ENCODE measurements at places on chromosomes 5 and 9. TPM values are rescaled to one million over a fixed set of nuclear protein-coding genes. Genes with fewer than 3 reads are reported as not detected.

DNA sequence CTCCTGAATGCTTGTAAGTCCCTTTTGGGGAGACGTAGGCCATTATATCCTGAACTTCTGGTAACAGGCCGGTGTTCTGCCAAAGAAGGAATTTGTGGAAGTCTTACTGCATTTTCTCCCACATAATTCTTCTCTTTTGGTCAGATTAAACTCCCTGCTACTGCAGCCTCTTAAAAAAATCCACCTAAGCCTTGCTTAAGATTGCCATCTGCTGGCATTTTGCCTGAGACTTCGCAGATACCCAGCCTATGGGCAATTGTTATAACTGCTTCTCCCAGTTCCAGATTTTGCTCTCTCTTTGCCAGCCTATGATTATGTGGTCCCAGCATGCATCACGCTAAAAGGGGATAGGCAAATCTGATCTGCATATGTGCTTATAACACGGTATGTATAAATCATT is 391.6 kb upstream of the CHD1 start:
- no peak for DNase-seq

- no peak for DNase-seq
Measured at GRCh38 chr9:79254900-79255650, 316.7 kb upstream of the TLE4 start.

- no peak for DNase-seq
Measured at GRCh38 chr5:149916334-149917072, 28.1 kb downstream of the PDE6A start.

The SLCO6A1 gene
- not detected for total RNA-seq

Measured in activated CD8-positive, alpha-beta T cell treated with anti-CD3 and anti-CD28 coated beads for 36 hours (primary cell).